ENCODE measurements at places on chromosomes 11 and 22. TPM values are rescaled to one million over a fixed set of nuclear protein-coding genes. Genes with fewer than 3 reads are reported as not detected.

NRIP3 gene
- total RNA-seq: 3.3 TPM

SLC2A11 gene
- total RNA-seq: 16.0 TPM

KCNJ4 gene
- not detected for total RNA-seq

DNA sequence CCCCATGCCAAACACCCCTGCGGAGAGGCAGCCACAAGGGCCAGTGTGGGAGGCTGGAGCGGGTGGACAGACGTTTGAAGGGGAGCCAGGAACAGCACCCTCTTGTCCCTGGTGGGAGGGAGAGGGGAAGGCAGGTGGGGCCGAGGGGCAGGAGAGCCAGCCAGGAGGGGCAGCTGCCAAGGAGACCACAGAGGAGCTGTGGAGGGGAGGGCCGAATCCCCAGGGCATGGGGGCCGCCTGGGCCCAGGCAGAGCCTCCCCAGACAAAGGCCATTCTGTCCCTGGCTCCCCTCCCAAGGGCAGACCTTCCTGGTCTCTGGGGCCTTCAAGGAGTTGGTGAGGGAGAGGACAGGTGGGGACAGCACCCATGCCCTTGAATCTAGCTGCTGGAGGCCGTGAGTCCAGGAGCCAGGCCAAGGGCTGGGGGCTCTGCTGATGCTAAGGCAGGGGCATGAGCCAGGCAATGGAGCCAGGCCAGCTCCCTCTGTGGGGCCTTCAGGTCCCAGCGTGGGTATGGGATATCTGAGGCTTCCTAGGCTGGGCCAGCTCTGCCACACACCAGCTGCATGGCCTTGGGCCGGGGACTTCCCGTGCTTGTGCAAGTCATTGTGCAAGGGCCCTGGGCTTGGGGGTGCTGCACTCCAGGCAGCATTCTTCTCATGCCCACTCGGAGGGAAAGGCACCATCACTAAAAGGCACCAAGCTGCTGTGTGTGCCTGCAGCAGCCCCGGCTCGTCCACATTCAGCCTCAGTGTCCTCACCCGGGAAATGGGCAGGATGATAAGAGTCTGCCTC is 11.4 kb downstream of the EMID1 start:
- H3K27me3 ChIP-seq: no peaks in the 10 kb centered on the region
- H3K4me3 ChIP-seq: no peak overlapping the region
- DNase-seq: no peak
- H3K4me1 ChIP-seq: no peaks in the 10 kb centered on the region
- no peaks in the 10 kb centered on the region for H3K36me3 ChIP-seq

- H3K36me3 ChIP-seq: no peaks in the 10 kb centered on the region
- no peak for DNase-seq
- no peak overlapping the region for H3K27ac ChIP-seq
- no peak overlapping the region for H3K4me3 ChIP-seq
- H3K4me1 ChIP-seq: no peaks in the 10 kb centered on the region
- no peaks in the 10 kb centered on the region for H3K27me3 ChIP-seq
Measured at GRCh38 chr11:61630089-61630488, 49.2 kb upstream of the SYT7 start.

DNA sequence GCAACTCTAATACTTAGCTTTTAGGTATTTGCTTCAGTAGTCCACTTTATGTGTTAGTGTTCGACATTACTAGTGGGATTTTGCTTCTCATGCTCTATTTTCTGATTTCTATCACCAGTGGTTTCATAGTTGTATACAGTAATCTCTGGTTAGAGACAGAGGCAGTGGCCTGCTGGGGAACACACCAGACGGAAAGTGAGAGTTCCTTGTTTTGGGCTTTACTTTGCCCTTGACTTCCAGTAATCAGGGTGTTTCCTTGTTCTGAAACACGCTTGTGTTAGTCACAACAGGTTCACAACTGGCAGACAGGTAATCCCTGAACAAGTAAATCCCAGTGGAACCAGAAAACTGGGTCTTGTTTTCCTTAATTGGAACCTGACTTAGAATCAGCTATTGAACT is 56.0 kb downstream of the PACS1 start:
- H3K4me3 ChIP-seq: no peak overlapping the region
- H3K4me1 ChIP-seq: peaks cover 6% of the 10 kb centered on the region
- H3K27me3 ChIP-seq: no peaks in the 10 kb centered on the region
- H3K36me3 ChIP-seq: no peaks in the 10 kb centered on the region
- no peak for DNase-seq

DNA sequence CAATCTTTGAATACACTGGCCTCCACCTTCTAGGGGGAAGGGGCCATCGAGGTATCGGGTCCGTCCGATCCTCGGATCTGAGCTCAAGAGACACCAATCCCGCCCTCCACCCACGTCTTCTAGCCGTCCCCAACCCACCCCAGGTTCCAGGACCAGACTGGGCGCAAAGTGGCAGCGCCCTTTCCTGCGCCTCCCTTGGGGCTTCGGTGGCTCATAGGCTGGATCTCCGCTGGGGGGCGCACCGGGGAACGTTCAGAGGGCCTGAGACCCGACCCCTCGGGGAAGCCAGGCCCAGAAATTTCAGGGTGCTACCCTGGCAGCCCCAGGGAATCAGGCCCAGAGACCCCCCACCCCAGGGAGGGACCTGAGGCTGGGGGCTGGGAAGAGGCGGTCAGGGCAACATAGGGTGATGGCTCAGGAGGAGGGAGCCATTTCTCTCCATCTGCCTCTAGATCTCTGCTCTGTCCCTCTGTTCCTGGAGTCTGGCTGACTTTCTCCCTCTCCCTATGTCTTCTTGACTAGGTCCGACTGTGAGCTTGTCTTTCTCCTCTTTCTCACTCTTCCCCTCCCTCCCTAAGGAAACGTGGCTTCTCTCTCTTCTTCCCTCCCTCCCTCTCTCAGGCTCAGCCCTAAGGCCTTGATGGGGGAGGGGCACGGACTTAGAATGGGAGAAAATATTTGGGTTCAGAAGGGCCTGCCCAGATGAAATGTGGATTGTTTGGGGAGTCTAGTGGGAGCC is 1.1 kb downstream of the CREB3L1 start:
- H3K27me3 ChIP-seq: no peaks in the 10 kb centered on the region
- H3K27ac ChIP-seq: peak overlapping the region; percentile 82
- peaks cover 5% of the 10 kb centered on the region for H3K4me1 ChIP-seq
- H3K4me3 ChIP-seq: peak overlapping the region; percentile 62
- no peaks in the 10 kb centered on the region for H3K36me3 ChIP-seq

DNA sequence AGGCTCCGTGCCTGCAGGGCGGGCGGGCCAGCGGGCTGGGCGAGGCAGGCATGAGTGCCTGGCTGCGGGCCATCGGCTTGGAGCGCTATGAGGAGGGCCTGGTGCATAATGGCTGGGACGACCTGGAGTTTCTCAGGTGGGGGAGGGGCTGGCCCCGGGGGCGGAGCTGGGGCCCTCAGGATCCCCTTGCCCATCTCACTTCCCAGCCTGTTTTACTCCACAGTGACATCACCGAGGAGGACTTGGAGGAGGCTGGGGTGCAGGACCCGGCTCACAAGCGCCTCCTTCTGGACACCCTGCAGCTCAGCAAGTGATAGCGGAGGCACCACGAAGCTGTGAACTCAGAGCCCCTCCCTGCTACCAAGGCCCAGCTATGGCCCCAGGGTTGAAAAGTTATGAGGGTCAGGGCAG is 5.9 kb downstream of the PHOX2A start:
- H3K27me3 ChIP-seq: peaks cover 8% of the 10 kb centered on the region
- H3K27ac ChIP-seq: no peak overlapping the region
- H3K4me3 ChIP-seq: no peak overlapping the region
- H3K4me1 ChIP-seq: no peaks in the 10 kb centered on the region

- H3K36me3 ChIP-seq: no peaks in the 10 kb centered on the region
- DNase-seq: no peak
- no peaks in the 10 kb centered on the region for H3K4me1 ChIP-seq
- H3K27me3 ChIP-seq: no peaks in the 10 kb centered on the region
Measured at GRCh38 chr11:122617297-122617696, 38.2 kb upstream of the UBASH3B start.

GRCh38 chr22:35905894-35906293 is 122.7 kb downstream of the RBFOX2 start:
- no peaks in the 10 kb centered on the region for H3K36me3 ChIP-seq
- H3K4me3 ChIP-seq: no peak overlapping the region
- no peak overlapping the region for H3K27ac ChIP-seq
- DNase-seq: no peak
- no peaks in the 10 kb centered on the region for H3K27me3 ChIP-seq

- no peak overlapping the region for H3K4me3 ChIP-seq
- DNase-seq: no peak
- no peaks in the 10 kb centered on the region for H3K4me1 ChIP-seq
- H3K27ac ChIP-seq: no peak overlapping the region
- no peaks in the 10 kb centered on the region for H3K36me3 ChIP-seq
- H3K27me3 ChIP-seq: no peaks in the 10 kb centered on the region
Measured at GRCh38 chr22:46900549-46900948, 138.1 kb downstream of the TBC1D22A start.

Measured in uterus (tissue), 4 donors.